ENCODE measurements at places on chromosomes 1 and 21.
A peak's percentile ranks its signal among the peaks of the same experiment; 100 is the strongest.

- DNase-seq: peak; percentile 41
Measured at GRCh38 chr1:17119076-17119772, at the start of gene PADI2. Gene PADI2 (minus strand): TSS chr1:17119451. CDS start chr1:17119371, 80 bp downstream.

DNA sequence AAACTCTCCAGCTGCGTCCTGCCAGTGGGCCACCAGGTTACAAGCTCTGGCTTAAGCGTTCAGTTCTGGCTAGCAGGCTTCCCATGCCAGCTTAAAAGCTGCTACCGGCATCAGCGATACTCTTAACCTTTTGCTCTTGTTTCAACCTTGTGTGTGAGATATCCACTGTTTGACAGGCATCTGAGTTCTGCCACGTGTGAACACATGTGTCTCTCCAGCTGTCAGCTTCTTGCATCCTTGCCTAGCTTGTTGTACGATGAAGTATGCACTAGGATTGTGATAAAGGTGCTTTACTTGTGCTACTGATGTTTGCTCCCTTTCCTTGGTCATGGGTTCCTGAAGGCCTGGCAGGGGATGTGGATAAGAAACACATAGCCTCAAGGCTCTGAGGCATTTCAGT, 201.6 kb downstream of the PRDM2 start:
- DNase-seq: no peak

GRCh38 chr1:153628638-153629342, 556 bp downstream of the S100A1 start:
- no peak for DNase-seq

- DNase-seq: no peak
Measured at GRCh38 chr1:228996281-228996680, 261.0 kb downstream of the RHOU start.

DNA sequence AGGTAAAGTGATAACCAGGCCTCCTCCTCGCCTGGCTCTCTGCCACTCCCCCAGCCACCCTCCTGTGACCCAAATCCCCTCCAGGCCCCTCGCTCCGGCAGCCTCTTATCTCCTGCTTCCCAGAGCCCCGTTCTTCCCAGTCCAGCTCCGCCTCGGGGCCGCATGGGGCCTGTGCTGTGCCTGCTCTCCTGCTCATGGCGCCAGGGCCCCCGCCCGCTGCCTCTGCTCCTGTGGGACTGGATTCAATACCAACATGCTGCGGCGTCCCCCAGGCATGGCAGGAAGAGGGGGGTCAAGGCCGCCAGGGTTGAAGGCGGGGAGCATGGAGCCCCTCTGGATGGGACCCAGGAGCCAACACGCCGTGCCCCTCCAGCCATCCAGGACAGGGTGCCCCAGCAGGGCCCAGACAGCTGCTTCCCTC, 213.0 kb upstream of the VAMP3 start:
- no peak for DNase-seq

DNA sequence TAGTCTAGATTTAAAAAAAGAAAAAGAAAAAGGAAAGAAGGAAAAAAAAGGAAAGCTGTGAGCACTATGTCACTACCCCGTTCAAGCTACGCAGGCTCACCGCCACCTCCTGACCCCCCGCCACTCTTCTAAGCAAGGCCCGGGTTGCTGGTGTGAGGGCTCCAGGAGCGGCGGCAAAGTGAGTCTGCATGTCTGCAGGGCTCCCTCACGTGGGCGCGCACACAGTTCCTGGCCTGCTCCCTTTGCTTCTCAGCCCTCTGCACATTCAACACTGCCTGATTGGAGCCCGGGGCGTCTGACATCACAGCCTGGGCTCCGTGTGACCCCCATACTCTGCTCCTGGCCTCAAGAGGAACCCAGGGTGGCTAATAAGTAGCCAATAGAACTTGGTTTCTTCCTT, 81.4 kb upstream of the TLR5 start:
- no peak for DNase-seq

DNA sequence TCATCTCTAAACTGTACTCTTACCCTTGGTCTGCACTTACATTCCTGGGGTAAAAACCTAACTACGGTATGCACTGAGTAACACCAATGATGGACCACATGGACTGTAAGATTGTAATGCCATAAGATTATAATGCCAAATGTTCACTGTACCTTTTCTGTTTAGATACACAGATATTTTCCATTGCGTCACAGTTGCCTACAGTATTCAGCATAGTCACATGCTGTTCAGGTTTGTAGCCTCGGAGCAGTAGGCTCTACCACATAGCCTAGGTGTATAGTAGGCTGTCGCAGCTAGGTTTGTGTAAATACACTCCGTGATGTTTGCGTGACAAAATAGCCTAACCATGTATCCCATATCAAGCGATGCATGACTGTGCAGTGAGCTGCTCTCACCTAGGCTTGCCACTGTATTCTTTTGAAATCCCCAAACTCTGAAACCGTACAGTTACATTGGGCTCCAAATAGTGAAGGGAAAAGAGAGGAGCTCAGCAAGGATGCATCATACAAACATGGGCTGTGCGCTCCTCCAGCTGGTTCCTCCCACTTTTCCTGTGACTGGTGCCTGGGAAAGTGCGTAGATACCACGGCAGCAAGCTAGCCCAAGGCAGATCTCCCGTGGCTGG, 35.2 kb downstream of the CFAP57 start:
- no peak for DNase-seq

GRCh38 chr1:17904290-17904689, 149.2 kb downstream of the ACTL8 start:
- no peak for DNase-seq

GRCh38 chr1:54267815-54268761, 68.1 kb downstream of the MRPL37 start:
- no peak for DNase-seq

DNA sequence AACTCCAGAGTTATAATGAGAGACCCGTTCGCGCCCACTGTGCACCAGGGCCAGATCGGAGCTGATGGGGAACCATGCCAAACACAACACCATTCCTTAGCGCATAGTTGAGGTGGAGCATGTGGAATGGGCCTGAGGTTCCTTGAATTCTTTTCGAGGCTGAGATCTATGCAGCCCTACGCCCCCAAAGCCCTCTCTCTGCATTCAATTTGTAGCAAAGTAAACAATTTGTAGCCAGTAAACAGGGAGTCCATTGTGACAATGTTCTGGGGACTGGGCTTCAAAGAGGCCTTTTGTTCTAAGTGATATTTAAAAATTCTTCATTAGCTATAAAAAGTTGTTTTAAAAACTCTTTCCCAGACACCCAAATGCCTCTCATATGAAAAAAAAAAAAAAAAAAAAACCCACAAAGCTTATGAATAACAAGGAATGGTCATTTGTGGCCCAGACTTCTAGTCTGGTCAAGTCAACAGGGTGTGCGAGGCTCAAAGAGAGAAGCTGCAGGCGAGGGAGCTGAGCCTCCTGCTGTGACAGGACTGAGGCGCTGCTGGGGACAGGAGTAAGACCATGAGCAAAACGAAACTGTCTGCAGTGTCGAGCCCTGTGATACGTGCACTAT, 30.6 kb upstream of the KCNE2 start:
- DNase-seq: no peak

DNA sequence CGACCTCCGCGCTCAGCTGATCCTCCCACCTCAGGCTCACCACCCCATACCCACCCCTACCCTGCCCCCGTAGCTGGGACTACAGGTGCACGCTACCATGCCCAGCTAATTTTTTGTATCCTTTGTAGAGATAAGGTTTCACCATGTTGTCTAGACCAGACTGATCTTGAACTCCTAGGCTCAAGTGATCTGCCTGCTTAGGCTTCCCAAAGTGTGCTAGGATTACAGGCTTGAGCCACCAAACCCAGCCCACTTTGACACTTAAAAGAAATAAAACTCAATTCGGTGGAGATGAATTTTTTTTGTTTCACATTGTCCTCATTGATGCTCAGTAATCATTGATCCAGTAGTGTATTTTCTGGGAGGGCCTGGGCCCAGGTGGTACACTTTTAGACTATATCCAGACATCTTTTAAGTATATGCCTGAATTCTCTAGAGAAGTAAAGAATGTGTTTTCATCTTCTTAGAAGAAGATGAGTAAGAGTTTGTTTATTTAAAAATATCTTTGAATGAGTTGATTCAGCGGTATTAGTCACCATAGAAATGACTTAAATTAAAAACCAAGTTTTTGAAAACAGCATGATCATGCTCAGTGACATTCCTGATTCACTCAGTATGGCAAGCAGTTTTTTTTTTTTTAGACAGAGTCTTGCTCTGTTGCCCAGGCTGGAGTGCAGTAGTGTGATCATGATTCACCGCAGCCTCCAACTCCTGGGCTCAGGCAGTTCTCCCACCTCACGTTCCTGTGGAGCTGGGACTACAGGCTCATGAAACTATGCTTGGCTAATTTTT, 57.8 kb downstream of the EPB41 start:
- peak; percentile 15 for DNase-seq

DNA sequence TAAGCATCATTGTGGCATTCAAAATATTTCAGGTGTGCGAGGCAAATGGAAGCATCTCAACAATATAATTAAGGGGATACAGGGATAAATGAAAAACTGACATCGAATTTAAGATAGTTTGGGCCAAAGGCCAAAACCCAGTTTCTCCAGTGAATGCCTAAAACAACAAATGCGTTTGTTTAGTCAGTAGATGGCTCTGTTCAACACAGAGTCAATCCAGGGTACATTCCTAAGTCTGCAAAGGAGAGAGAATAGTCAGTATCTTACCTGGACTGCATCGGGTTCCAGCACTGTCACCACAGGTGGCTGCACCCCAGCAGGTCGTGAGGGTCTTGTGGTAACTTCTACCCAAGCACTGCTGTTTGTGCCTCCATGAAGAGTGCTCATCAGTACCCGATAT, 321.1 kb downstream of the KCTD3 start:
- DNase-seq: no peak

DNA sequence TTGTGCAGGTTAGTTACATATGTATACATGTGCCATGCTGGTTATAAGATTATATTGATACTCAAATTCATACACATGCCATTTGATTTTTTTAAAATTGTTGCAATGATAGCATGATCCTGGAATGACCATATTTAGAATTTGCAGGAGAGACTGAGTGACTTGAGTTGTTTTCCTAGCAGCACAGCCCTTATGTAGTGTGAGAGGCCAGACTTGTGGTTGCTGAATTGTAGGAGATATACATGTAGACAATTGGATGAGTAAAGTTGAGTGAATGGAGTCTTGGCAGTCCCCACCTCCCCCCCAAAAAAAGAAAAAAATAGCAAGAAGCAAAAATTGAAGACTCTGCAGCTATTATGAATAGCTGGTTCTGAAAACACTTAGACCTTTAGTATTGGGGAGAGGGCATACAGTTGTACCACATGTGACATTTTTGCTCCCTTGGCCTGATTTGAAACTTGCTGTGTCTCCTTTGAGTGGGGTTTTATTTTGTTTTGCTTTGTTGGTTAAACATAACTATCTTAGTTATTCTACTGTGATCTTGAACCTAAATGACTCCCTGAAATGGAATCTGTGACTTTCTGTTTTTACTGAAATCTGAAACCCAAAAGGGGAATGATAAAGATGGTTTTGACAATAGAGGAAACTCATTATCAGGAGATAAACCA, 280.3 kb downstream of the HMCN1 start:
- DNase-seq: no peak

DNA sequence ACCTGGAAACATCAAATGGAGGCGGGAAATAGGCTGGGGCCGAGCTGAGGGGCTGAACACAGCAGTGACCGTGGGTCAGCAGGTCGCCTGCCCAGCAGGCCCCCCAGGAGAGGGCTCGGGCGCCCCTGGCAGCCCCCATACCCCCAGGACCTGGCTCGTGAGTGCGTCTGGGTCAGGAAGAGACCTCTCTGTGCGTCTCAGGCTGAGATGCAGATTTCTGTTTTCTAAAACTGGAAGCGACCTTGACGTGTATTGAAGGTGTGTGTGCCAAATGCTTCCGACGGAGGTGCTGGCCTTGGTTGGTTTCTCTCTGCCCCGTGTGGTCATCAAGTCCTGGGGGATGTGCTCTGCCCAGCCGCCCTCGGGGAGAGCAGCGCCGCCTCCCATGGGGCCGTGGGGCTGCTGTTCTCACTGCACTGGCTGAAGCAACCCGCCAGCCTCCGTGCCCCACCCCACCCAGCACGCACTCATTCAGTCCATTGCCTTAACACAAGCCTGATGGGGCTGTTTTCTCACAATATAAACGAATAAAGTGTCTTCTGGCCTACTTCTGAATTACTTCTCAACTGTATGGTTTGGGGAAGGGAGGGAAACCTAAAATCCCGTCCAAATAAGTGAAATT, 7.4 kb downstream of the PEX10 start:
- DNase-seq: no peak

DNA sequence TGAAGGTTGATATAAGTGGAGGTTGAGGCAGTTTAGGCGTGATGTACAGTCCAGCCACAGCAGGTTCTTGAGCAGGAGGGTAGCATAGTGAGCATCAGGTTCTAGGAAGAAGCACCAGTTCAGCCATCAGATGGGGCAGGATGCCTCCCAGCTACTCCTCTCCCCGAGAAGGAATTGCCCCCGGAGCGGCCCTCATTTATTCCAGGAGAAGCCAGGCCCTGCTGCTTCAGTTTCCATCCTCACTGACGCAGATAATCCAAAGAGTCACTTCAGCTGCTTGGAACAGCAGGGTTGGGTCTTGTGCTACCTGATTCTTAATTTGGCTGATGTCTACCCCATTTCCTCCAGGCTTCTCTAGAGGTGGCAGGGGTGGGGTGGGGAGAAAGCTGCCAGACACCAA, 54.7 kb downstream of the LACTBL1 start:
- no peak for DNase-seq
